ENCODE measurements at places on chromosomes 7 and 10. TPM values are rescaled to one million over a fixed set of nuclear protein-coding genes. Genes with fewer than 3 reads are reported as not detected.

TDRD1 gene
- 0.16 TPM for total RNA-seq

OR2A42 gene
- total RNA-seq, result not detected

MMRN2 gene
- total RNA-seq, result 78.4 TPM

ARHGEF5 gene
- total RNA-seq, result 9.4 TPM

RAPGEF5 gene
- 55.2 TPM for total RNA-seq

SAMD9 gene
- 7.7 TPM for total RNA-seq

SLC13A1 gene
- total RNA-seq, result not detected

ZPBP gene
- not detected for total RNA-seq

FMC1 gene
- 9.9 TPM for total RNA-seq

RGR gene
- not detected for total RNA-seq

TNRC18 gene
- total RNA-seq, result 69.4 TPM

PIK3AP1 gene
- 17.7 TPM for total RNA-seq

ARHGAP22 gene
- 8.8 TPM for total RNA-seq

NPC1L1 gene
- total RNA-seq, result 0.29 TPM

GBX1 gene
- total RNA-seq, result not detected

ZNF775 gene
- total RNA-seq, result 1.6 TPM

CFAP70 gene
- total RNA-seq, result 2.5 TPM

SLC25A40 gene
- 13.2 TPM for total RNA-seq

BTBD16 gene
- total RNA-seq, result not detected

DDC gene
- 1.0 TPM for total RNA-seq

FOXP2 gene
- total RNA-seq, result 7.9 TPM

FLNC gene
- 16.2 TPM for total RNA-seq

NUPR2 gene
- not detected for total RNA-seq

GRK5 gene
- total RNA-seq, result 20.2 TPM

TMEM213 gene
- not detected for total RNA-seq

GIMAP8 gene
- total RNA-seq, result 22.0 TPM

EPDR1 gene
- 46.3 TPM for total RNA-seq

ASB15 gene
- not detected for total RNA-seq

SPDYE2 gene
- not detected for total RNA-seq
